ENCODE measurements at places on chromosomes 6 and 20.

- no peak for DNase-seq
Observed at GRCh38 chr6:89368999-89369398, 16.5 kb upstream of the UBE2J1 start.

- no peak for DNase-seq
Observed at GRCh38 chr6:73951183-73951582, 255.2 kb downstream of the CD109 start.

DNA sequence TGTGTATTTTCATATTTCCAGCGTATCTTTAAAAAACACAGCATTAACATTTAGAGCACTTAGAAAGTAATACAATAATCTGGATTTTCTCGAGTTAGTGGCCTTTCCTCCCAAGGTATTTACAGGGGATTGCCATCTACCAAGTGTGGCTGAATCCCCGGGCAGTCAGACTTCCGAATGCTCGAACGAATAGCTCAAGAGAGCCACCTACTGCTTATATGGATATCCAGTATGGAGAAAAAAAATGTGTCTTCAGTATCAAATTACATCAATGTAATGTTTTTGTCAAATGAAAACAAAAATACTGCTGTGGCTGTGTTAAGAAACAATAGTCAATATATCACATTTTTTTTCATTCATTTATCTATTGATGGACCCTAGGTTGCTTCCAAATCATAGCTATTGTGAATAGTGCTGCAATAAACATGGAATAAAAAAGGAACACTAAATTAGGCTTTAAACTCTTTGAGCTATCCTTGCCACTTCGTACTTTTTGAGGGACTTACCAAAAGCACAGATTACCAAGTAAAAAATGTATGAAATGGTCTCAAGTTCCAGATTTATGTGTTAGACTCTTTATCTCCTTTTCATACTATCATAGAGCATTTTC lies 654.5 kb upstream of the PTCHD4 start:
- no peak for DNase-seq

DNA sequence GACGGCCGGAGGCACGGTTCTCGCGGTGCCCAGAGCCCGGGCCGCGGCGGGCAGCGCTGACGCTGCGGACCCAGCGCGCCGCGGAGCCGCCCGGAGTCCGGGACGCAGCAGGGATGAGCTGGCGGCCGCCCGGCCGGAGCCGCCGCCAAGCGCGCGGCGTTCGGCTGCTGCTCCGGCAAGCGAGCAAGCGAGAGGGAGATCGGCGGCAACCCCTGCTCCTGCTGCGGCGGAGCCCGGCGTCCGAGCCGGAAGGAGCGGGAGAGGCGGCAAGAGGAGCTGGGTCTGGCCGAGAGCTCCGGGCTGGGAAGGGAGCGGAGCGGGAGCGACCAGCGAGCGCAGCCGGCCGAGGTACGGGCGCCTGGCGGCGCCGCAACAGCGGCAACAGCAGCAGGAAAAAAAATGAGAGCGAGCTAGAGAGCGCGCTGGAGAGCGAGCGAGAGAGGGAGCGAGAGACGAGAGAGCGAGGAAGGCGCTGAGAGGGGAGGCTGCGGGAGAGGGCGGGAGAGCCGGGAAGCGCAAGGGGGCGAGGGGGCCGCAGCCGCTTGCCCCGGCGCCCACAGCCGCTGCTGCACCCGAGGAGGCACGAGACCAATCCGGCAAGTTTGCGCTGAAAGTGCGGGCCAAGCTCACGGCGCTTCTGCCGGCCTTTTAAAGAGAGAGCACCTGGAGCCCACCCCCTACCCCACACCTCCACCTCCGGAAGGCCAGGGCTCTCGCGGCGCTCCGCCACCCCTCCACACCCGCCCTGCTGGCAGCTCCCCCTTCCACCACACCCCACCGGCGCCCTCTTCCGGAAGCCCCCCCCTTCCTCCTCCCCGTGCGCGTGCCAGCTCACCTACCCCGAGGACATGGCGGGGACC lies 496 bp downstream of the GRM4 start:
- DNase-seq, result no peak

GRCh38 chr6:149476789-149477455 lies 7.9 kb downstream of the ZC3H12D start:
- no peak for DNase-seq

- peak; percentile 46 for DNase-seq
Observed at GRCh38 chr20:57698116-57698866, 11.5 kb downstream of the PMEPA1 start.

GRCh38 chr6:35237476-35237875 lies 22.1 kb upstream of the ZNF76 start:
- DNase-seq, result no peak

DNA sequence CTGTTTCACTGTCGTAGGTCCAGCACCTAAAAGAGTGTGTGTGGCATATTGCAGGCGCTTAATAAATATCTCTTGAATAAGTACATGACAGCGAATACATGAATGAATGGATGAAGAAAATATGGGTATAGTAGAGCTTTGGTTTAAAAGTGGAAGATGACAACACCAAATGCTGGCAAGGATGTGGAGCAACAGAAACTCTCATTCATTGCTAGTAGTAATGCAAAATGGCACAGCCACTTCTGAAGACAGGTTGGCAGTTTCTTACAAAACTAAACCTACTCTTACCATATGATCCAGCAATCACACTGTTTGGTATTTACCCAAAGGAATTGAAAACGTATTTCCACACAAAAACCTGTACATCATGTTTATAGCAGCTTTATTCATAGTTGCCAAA lies 36.3 kb upstream of the ARFGEF2 start:
- DNase-seq, result no peak

DNA sequence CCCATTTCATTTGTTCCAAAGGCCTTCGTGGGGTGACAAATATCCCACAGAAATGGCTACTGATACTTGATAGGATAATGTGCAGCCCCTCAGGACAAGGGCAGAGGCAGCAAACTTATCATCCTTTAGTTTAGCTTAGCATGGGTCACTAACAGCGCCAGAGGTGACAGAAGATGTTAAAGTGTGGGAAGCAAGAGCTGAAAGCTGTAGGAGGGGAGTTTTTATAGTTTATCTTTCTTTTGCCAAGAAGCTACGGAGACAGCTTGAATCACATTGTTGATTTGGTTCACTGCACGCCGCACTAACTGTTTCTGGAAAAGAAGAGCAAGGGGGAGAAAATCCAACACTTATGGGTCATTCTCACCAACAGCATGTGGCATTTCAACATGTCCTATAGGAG lies 773.9 kb upstream of the MMS22L start:
- no peak for DNase-seq

- no peak for DNase-seq
Observed at GRCh38 chr6:77245026-77245425, 218.3 kb downstream of the HTR1B start.

DNA sequence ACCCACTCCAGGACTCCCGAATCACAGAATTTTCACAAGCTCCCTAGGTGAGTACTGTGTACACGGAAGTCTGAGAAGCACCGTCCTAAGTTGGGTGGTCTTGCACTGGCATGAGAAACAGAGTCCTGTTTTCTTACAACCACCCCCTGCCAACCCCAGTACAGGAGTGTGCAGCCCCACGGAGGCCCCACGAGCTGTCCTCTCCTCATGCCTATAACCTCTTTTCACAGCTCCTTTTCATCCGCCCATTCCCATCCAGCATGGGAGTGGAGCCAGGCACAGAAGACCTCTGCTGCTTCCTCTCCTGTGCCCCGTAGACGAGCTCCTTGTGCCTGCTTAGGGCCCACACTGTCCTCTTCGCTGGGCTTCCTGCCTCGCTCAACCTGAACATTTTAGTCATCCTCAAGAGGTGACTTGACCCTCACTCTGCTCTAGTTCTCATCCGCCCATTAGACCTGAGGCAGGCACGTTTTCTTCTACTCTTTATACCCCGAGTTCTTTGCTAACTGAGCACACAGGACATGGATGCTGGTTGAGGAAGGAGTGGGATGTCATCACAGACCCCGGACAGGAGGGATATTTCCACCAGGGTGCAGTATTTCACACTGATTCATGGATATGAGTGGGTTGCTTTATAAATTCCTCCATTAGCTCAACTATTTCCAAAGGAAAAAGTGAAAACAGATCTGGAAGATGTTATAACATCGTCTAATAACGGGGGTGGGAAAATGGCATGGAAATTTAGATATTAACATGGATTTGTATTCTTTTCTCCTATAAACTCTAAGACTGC lies 160.5 kb downstream of the TTLL2 start:
- no peak for DNase-seq

DNA sequence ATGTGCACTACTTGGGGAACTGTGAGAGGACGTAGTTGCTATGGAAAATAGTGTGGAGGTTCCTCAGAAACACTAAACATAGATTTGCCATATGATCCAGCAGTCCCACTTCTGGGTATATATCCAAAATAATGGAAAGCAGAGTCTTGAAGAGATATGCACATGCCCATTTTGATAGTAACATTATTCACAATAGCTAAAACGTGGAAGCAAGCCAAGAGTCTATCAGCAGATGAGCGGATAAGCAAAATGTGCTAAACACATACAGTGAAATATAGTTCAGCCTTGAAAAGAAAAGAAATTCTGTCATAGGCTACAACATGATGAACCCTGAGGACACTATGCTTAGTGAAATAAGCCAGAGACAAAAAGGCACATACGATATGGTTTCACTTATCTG lies 11.1 kb downstream of the SYNDIG1 start:
- DNase-seq, result no peak

- DNase-seq, result no peak
Observed at GRCh38 chr20:56715309-56715708, 86.2 kb downstream of the TFAP2C start.

GRCh38 chr6:101517632-101518031 lies 124.1 kb downstream of the GRIK2 start:
- no peak for DNase-seq

- no peak for DNase-seq
Observed at GRCh38 chr20:63792866-63793265, 38.2 kb downstream of the ZBTB46 start.

DNA sequence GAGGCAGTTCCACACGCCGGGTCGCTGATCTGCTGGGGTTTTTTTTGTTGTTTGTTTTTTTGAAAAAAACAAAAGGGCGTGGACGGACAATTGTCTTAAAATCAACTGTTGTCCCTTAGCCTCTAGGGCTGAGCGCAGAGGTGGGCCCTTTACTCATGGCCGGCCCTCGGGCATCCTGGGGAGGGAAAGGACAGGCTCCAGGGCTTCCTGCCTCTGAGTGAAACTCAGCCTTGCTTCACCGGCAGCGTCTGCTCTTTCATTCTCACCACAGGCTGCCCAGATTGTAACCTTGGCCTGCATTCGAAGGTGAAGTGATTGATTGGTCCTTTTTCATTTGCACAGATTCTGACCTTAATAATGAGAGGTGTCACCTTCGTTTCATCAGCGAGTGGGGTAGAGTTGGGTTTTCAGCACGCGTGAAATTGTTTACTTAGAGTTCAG lies 797 bp downstream of the SMIM13 start:
- peak; percentile 43 for DNase-seq

GRCh38 chr6:119586250-119586882 lies 236.8 kb upstream of the MAN1A1 start:
- no peak for DNase-seq

DNA sequence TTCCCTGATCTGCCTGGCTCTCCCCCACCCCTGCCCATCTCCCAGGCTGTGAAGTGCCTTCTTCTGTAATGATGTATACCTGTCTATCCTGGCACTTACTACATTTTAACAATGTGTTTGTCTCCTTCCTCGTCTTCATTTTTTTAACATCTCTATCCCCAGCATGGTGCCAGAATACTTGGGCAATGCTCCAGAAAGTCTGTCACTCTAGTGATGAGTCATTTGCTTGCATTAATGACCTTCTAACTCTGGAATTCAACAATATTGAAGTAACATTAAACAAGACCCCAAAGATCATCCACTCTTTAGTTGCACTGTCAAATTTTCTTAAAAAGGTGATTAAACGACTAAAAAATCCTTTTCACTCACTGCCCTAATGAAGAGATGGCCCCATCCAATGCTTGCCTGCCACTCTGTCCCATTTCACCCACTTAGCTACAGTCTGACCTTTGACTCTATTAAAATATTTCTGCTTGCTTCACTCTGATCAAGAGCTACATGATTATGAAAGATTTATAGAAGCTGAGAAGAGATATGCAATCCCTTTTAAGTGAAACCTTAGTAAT lies 7.7 kb upstream of the KLHL31 start:
- no peak for DNase-seq

Measured in stimulated activated CD4-positive, alpha-beta T cell treated with anti-CD3 and anti-CD28 coated beads, Interleukin-12 subunit alpha, Interleukin-12 subunit beta, amount 100 ng/mL, for 24 hours (primary cell).